EH (cell line): ENCODE measurements at places on chromosomes 3 and 15.

GRCh38 chr3:14583548-14584091 is 43.5 kb upstream of the GRIP2 start:
- peak; percentile 20 for DNase-seq

- no peak for DNase-seq
Observed at GRCh38 chr15:25728816-25729215, 134.3 kb downstream of the ATP10A start.

GRCh38 chr3:81743096-81744025 is 18.1 kb downstream of the GBE1 start:
- DNase-seq: peak; percentile 97

GRCh38 chr15:39149636-39150150 is 431.2 kb upstream of the THBS1 start:
- DNase-seq: no peak

DNA sequence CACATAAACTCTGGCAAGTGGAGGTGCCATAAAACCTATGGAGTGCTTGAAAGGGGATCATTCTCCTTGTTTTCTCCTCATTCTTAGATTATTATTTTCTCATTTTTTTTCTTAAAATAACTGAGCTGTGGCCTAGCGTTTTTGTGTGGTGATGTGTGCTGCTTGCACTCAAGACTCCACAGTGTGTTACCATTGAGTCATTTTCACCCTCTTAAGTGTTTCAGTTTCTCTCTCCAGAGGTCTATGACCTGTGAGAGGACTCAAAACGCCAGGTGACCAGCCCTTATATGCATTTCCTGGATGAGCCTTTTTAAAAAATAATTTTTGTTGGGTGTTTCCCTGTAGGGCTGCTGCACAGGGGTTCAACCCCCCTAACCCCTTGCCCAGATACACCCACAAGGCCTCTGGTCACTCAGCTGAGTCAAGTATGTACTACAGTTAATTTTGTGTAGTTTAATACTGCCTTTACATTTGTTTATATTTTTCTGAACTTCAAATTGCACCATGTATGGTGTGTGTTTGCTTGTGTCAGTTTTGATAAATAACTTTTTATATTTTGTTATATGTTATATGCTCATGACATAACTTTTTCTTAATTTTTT is 15.4 kb upstream of the BTLA start:
- no peak for DNase-seq

- peak; percentile 83 for DNase-seq
Observed at GRCh38 chr3:156750874-156751245, 75.3 kb upstream of the LEKR1 start.

GRCh38 chr15:70672081-70672480 is 91.3 kb downstream of the UACA start:
- DNase-seq: peak; percentile 62

GRCh38 chr15:29593629-29594028 is 228.6 kb downstream of the TJP1 start:
- DNase-seq: no peak

GRCh38 chr15:99452010-99452409 is 113.8 kb upstream of the MEF2A start:
- no peak for DNase-seq

GRCh38 chr15:35427091-35427490 is 118.9 kb downstream of the DPH6 start:
- DNase-seq: peak; percentile 87

DNA sequence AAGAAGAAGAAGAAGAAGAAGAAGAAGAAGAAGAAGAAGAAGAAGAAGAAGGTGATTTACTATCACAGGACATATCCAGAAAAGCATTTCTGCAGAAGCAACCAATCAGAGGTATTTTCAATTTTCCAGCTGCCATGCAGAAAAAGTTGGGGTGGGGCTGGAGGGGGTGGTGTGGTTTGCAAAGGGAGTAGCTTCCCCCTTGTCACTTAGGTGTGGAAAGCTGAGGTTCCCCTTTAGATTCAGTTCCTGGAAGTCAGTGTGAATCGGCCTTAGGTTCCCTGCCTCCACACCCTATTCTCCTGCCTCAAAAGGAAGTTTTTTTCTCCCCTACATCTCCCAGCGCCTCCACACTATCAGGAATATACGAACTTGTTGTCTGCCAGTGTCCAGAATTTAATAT is 276.7 kb upstream of the ARRDC4 start:
- DNase-seq: no peak

- no peak for DNase-seq
Observed at GRCh38 chr15:23370578-23370977, 16.0 kb downstream of the GOLGA8S start.

DNA sequence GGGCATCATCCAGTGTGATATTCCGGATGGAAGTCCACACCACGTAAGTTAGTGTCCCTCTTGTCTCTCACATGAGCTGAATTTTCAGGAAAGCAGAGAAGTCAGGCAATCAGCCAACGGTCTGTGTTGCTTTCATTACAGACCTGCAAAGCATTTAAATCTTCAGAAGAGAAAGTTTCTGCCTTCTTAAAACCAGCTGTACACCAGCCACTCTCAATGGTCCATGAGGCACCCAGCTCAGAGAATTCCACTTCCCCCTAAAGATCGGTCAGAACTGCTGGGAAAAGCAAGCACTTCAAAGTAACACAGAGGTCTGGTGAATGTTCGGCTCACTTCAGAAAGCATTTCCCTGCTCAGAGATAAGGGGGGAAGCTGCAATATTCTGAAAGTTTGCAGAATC is 903.7 kb downstream of the EPHA3 start:
- DNase-seq: no peak

DNA sequence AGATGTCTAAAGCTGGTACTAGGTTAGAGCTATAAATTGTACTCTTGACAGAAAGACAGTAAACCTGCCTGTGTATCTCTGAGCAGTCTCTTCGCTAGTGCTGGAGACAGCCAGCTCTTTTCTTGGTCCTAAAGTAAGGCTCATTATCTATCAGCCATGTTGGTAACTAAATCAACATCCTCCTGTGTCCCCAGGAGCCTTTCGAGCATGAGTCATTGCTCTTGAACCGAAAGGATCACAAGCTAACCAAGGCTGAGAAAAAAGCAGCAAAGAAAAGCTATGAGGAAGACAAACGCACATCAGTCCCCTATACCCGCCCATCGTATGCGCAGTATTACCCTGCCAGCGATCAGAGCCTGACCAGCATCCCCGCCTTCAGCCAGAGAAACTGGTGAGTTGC is 25.0 kb upstream of the TEX264 start:
- peak; percentile 21 for DNase-seq

GRCh38 chr3:61371123-61371522 is 119.9 kb upstream of the FHIT start:
- DNase-seq: no peak

DNA sequence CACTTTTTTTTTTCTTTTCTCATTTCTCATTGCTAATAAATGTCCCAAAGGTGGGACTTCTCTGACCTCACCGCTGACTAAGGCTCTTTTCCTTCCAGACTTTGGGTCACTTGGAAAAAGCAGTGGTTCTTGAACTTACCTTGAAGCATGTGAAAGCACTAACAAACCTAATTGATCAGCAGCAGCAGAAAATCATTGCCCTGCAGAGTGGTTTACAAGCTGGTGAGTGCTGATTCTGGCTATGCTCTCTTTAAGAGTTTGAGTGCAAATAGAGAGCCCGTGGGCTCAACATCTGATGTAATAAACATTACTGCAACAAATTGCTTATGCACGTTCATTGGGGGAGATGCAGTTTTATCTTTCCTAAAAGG is 2.0 kb downstream of the BHLHE40 start:
- DNase-seq: peak; percentile 29
